ENCODE measurements at places on chromosomes 3 and 15. TPM values are rescaled to one million over a fixed set of nuclear protein-coding genes. Genes with fewer than 3 reads are reported as not detected.

GRCh38 chr15:77033729-77034671, 36.9 kb downstream of the TSPAN3 start:
- peak; percentile 22 for DNase-seq

- no peak for DNase-seq
Measured at GRCh38 chr3:9881441-9881840, 1.4 kb upstream of the CIDEC start.

- no peak for DNase-seq
Measured at GRCh38 chr3:104291878-104292277, 1074.8 kb upstream of the ALCAM start.

- DNase-seq, result no peak
Measured at GRCh38 chr3:117793622-117794265, 1084.2 kb downstream of the TUSC7 start.

GRCh38 chr3:16999871-17000270, 115.1 kb downstream of the PLCL2 start:
- DNase-seq, result no peak

DNA sequence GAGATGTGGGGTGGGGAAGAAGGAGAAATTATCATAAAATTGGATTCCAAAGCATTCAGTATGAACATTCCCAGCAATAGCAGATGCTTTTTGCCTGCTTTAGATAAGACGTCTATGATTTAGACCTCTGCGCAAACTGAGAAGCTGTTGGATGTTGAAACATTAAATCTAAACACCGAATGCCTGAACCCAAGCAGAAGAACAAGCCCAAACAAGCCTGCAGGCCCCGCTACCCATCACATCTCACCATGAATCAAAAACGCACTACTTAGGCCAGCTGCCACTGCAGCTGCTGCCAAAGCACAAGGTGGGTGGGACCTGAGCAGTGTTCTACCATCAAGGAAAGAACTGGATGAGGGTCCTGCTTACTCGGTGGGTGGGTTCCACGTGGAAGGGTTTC, 24.4 kb upstream of the THBS1 start:
- no peak for DNase-seq

DNA sequence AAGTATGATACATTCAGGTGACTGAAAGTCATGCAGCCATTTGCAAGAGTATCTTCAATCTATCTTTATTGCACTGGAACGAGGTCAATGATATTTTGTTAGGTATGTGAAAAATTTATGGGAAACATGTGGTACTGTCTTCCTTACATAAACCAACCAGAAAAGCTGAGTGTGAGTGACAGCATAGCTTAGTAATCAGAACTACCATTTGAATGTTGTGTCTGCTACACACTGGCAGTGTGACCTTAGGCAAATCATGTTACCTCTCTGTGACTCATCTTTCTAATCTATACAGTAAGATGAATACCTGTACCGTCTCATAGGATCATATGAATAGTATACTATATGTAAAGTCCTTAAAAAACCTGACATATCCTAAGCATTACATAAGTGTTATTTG, 337.9 kb upstream of the IL12A start:
- DNase-seq, result no peak

- no peak for DNase-seq
Measured at GRCh38 chr3:69901802-69902201, 97.7 kb upstream of the SAMMSON start.

Gene ZNF502
- polyA plus RNA-seq, result 3.2 TPM

Gene SCAMP5
- polyA plus RNA-seq, result 27.9 TPM
